ENCODE measurements at places on chromosomes 7 and 10.

- DNase-seq = no peak
Measured at GRCh38 chr7:151724920-151725584, 151.9 kb downstream of the PRKAG2 start.

DNA sequence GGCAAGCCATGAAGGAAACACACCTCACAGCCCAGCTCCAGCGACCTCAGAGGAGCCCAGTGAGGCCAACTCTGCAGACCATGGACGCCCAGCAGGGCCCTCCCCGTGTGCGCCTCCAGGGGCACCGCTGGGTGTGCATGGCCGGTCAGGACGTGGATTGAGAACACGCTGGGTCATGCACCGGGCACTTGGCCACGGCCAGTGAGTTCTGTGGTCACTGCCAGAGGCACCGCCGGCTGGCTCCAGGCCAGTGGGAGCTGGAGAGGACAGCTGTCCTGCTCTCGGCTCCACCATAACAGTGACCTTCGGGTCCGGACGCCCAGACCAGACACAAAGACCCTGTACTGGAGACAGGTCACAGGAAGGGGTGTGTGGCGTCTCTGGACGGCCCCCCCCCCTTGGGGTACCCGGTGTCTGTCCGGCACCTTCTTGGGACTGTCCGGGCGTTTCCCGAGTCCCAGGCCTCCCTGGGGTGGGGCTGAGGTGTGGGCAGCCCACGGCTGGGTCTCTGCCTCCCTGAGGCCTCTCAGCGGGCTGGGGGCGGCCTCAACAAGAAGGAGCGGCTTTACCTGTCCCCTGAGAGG lies 50.4 kb upstream of the NKX6-2 start:
- DNase-seq = no peak

- no peak for DNase-seq
Measured at GRCh38 chr7:118349604-118350003, 125.1 kb downstream of the ANKRD7 start.

DNA sequence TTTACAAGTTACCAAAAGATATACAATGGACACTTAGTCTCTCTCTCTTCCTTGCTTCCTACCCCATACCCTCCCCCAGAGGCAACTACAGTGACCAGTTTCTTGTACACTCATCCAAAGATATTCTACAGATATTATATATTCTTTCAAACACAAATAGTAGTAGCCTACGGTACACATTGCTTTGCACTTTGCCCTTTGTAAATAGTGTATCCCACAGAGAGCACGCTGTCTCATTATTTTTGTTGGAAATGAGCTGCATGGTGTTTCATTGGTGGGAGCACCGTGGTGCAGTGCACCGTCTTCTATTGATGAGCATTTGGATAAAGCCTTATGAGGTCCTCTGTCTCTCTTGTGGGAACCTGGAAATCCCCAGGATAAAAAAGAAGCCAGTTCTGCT lies 24.2 kb downstream of the STRA8 start:
- DNase-seq = no peak

DNA sequence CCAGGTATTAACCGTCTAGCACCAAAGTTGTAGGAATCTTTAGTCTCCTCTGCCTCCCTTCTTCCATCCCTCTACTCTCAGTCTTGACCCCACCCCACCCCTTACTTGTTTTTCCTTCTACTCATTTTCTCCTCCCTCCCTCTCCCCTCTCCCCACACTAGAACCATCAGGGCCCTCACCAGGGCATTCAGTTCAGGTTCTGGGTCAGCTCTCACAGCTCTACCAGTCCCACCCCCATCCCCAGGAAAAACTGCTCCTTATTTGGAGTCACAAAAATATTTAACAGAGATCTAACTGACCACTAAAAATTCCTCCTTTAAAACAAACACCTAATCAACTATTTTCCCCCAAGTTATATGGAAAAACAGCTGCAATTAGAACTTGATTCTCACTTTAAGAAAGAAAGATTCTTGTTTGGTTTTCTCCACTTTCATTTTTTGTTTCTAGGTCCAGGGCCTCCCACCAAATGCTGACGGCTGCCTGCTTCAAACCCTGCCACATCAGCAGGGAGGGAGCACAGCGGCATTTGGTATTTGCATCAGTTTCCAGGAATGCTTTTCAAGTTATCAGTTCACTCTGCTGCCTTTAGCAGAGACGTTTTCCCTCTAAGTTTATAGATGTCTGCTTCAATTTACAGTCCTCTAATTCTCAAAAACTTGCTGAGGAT lies 2.8 kb upstream of the COL1A2 start:
- DNase-seq = no peak

DNA sequence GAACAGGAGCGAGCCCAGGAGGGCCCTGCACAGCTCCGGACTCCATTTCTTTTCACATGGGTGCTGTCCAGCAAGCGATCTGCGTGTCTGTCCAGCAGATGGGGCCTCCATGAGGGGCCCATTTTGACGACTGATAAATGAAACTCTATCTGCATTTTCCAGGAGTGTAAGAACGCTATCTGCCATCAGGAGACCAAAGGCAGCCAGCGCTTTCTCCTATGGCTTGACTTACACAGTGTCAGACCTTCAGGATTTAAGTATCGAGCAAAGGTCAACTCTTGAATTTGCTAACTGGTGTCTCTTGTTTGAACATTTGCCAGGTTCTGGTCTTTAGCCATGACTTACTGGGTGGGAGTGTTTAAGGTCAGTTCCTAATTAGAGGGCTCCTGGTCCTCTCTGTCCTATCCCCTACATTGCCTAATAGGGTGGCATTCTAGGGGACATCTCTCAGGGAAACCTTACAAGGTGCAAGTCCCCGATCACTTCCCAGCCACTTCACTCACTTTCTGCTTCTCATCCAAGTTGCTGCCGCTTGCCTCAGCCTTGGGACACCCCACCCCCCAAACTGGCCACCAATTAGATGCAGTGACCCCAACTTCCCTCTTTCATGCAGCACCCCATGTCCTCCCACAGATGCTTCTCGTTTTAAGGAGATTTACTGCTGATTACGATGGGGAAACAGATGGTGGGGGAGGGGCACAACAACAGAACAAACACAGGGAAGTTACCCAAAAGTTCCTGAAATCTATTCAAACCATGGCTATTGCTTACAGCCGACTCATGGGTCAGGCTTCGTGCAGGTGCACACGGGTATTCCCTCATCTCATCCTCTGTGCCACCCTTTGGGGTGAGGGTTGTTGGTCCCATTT lies 20.0 kb downstream of the VSIR start:
- DNase-seq = peak; percentile 95

- no peak for DNase-seq
Measured at GRCh38 chr10:6256439-6256838, 53.7 kb downstream of the PFKFB3 start.

DNA sequence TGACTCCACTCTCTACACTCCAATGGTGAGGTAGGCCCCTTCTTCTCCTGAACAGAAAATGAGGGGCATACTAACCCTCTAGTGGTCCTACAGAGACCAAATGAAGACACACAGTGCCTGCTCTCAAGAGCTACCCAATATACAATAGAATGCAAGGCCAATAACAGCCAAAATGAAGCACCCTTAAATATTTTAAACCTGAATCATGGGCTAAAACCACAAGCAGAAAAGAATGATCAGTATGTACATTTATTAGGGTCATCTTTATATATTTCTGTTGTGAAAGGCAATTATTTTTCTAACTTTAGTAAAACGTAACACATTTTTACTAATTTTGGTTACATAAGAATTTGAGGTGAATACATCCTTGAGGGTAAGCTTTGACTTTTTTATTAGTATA lies 49.9 kb upstream of the COL1A2 start:
- DNase-seq = no peak

DNA sequence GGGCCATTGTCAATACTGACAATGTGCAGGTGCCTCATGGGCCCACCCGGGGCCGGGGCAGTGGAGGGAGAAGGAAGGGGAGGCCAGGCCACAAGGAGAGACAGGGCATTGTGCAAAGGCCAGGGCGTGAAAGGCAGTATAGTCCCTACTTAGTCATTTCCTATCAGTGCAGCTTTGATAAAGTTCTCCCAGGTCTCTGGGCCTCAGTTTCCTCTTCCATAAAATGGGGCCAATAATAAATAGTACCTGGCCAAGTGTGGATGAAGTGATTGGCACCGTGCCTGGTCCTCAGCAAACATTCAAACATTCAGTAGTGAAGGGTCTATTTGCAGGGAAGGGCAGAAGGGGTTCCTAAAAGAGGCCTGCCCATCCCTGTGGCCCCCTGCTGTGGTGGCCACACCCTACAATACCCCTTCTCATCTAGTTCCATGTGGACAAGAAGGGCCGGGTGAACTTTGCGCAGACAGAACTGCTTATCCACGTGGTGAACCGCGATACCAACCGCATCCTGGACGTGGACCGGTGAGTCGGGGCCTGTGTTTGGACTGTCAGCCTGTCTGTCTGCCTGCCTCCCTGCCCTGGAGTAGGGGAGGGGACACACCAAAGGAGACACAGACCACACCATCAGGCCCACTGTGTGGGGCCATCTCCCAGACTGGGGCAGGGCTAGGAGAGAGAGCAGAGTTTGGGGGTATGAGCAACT lies 36.9 kb upstream of the VSIR start:
- no peak for DNase-seq

DNA sequence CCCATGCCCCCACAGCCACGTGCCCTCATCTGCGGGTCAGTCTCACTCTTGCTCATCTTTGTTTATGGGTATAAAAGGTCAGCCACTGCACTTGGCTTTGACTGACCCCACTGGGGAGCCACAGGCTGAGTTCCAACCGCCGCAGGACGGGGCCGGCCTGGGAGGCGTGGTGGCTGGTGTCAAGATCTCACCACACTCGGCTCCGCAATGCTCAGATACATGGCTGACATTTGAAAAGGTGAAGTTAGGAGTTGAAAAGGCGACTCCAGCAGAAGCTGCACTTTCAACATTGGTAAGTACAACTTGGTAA lies 14.9 kb downstream of the TUBGCP2 start:
- DNase-seq = no peak

DNA sequence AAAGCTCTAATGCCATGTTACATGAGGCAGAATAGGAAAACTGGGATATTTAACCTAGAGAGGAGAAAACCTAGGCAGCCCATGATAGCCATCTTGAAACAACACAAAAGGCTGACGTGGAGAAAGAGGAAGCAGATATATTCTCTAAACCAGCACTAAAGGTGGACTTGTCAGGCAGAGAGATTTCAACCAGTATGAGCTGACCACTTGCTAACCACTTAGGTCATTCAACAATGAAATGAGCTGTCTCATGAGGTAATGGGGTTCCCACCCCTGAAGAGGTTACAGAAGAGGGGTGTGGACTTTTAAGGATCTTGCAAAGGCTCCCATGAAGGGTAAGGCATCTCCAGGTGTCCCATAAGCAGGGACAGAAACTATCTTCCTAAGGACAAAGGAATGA lies 26.8 kb upstream of the EGR2 start:
- DNase-seq = no peak

GRCh38 chr10:77864151-77864851 lies 62.3 kb downstream of the DLG5 start:
- no peak for DNase-seq

GRCh38 chr10:34319197-34319846 lies 495.8 kb downstream of the PARD3 start:
- DNase-seq = no peak

GRCh38 chr7:71739520-71740173 lies 607.7 kb downstream of the GALNT17 start:
- no peak for DNase-seq

DNA sequence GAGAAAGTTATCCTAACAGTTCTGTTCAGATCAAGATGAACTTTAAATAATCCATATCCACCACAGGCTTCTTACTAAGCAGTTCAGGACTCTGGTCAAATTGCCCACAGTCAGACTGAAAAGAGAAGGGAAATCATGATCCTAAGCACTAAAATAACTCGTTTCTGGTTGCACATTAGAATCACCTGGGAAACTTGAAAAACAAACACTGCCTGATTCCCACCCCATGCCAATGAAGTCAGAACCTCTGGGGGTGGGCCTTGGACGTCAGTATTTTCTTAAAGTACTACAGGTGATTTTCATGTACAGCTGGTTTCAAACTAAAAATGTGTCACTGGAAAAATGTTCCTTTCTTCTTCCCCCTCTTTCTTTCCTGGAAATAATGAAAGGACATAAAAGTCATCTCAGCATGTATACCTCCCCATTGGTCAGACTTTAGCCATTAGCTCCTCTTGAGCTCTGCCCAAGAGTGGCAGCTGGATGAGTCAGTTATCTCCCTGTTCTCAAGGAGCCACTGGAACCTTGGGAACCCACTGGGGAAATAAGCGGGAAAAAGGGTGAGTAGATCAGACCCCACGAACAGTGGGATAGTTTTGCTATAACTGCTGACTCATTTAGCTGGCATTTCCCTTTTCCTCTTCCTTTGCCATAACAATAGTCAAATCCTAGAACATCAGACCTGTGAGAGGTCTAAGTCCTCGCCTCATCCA lies 75.3 kb upstream of the IL6 start:
- DNase-seq = no peak

DNA sequence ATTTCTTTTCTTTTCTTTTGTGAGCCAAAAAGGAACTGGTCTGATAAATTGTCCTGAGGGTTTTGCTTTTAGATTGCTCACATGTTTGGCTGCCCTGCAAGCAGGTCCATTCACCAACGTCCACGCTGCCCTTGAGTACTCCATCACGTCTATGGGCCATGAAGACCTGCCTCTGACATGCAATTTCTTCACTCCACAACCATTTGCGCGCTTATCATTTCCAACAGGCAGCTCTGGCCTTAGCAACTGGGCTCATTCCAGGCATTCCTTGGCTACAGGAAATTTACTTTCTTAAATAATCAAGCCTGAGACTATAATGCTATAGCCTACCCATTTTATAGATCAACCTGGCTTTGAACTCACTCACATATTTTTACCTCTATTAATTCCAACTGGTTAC lies 408.3 kb upstream of the C7orf33 start:
- no peak for DNase-seq

DNA sequence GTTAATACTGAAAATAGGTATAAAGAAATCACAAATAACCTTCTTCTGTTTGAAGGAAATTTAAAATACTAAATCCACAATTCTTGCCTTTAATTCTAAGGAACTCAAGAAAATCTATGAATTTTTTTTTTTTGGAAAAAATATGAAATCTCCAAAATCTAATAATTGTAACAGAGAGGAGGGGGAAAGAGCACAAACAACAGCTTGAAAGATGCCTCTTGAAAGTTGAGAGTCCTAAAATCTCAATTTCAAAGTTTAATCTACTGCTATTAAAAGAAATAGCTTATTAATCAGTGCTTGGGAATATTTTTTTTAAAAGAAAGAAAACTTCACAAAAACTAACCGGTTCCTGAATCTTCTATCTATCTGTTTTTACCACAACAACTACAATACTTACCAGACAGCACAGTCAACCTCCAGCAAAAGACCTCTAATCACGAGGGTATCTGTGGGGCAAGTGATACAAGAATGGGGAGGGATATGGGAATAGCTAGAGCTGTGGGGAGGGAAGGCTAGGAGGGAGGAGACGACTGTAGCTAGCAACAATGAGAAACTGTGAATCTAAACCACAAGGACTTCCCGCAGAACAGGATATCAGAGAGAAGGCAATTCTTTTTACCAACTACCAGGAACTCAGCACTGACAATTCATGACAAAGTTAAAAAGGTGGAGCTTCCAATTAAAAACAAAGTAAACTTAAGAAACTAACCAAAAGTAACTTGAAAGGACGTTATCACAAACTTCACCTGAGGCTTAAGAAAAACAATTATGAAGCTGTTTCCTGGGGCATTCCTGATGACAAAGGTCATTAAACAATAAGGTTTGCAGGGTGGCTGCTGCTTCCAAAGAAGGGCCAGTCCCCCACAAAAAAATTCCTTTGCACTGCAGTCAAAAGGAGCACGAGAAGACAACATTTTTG lies at the start of gene USP54:
USP54 (minus strand) TSS at position 462 of the 919 bp plus-strand sequence. CDS start 15,684 bp downstream, outside the sequence.
- DNase-seq = peak; percentile 56
